Chondrocyte (in vitro differentiated cells): ENCODE measurements at places on chromosomes 16 and 17. TPM values are rescaled to one million over a fixed set of nuclear protein-coding genes. Genes with fewer than 3 reads are reported as not detected.

Gene KRTAP9-8
- not detected in 3 replicates for total RNA-seq

DNA sequence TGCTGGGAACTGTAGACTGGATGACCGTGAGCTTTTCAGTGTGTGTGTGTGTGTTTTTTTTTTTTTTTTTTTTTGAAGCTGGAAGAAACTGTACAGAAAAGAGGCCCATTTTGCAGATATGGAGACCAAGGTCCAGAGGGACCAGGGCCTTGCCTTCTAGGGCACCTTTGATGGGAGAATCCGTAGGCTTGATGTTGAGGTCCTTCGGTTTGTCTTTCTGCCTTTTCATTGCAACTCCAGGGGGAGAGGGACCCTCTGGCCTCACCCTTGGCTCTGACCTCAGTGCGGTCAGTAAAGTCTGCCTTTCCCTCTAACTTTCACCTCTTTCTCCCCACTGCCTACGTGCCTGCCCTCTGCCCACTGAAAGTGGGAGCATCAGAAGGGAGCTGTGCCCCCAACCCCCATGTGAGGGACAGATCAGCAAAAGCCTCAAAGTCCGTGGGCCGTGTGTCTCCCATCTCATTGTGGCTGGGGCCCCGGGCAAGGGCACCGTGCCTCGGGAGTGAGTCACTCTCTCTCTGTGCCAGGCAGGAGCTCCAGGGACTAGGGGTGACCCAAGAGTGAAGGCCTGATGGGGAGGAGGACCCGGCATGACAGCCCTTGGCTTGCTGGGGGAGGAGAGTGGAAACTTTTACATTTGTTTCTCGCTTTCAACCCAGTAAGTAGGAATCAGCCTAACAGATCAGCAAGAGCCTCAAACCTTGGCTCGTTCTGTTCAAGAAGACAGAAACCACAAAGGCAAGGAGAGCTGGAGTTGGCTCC, 123.6 kb downstream of the CMIP start:
- no peaks in the 10 kb centered on the region for H3K36me3 ChIP-seq
- DNase-seq: no peak
- peaks cover 55% of the 10 kb centered on the region for H3K4me1 ChIP-seq
- H3K27ac ChIP-seq: peak overlapping the region; percentile 95
- no peaks in the 10 kb centered on the region for H3K27me3 ChIP-seq

DNA sequence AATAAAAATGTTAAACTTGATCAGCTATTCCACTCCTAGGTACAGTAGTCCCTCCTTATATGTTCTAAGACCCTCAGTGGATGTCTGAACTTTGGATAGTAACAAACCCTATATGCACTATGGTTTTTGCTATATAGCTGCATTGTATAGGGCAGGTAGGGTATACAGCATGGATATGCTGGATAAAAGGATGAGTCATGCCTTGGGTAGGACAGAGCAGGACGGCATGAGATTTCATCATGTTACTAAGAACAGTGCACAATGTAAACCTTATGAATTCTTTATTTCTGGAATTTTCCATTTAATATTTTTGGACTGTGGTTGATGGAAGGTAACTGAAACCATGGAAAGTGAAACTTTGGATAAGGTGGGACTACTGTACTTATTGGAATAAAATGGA, 235.1 kb downstream of the CEP112 start:
- H3K4me1 ChIP-seq: peaks cover 9% of the 10 kb centered on the region
- no peak for DNase-seq
- H3K27ac ChIP-seq: no peak overlapping the region
- peaks cover 11% of the 10 kb centered on the region for H3K36me3 ChIP-seq
- no peaks in the 10 kb centered on the region for H3K27me3 ChIP-seq

DNA sequence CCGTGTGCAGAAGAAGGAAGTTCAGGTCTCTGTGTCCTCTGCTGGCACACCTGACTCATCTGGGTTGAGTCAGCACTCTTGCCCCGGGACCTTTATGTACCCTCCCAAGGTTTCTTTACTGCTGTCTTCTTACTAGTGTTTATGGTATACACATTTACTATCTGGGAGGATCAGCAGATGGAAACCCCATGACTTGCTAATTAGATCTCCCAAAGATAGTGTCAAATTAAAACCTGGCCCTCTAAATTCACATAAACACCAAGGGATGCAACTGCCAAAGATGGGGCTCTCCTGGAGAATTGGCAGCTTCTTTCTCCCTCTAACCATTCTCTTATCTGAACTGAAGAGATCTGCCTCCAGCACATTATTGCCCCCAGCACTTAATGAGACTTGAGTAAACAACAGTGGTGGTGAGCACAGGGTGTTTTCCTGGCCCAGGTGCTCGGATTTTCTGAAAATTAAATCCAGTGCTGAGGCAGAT, 718.1 kb upstream of the SOX9 start:
- peaks cover 5% of the 10 kb centered on the region for H3K4me1 ChIP-seq
- no peak overlapping the region for H3K4me3 ChIP-seq
- DNase-seq: no peak
- H3K27me3 ChIP-seq: no peaks in the 10 kb centered on the region
- no peaks in the 10 kb centered on the region for H3K36me3 ChIP-seq

GRCh38 chr17:28369684-28370034, 448 bp downstream of the VTN start:
- H3K27me3 ChIP-seq: no peaks in the 10 kb centered on the region
- DNase-seq: no peak
